ENCODE measurements at places on chromosomes 5 and 9.

- no peak for DNase-seq
Observed at GRCh38 chr5:26691486-26691885, 346.9 kb downstream of the CDH9 start.

- no peak for DNase-seq
Observed at GRCh38 chr9:110447476-110447875, 109.8 kb upstream of the TXNDC8 start.

- no peak for DNase-seq
Observed at GRCh38 chr9:111915425-111915758, 18.8 kb downstream of the UGCG start.

DNA sequence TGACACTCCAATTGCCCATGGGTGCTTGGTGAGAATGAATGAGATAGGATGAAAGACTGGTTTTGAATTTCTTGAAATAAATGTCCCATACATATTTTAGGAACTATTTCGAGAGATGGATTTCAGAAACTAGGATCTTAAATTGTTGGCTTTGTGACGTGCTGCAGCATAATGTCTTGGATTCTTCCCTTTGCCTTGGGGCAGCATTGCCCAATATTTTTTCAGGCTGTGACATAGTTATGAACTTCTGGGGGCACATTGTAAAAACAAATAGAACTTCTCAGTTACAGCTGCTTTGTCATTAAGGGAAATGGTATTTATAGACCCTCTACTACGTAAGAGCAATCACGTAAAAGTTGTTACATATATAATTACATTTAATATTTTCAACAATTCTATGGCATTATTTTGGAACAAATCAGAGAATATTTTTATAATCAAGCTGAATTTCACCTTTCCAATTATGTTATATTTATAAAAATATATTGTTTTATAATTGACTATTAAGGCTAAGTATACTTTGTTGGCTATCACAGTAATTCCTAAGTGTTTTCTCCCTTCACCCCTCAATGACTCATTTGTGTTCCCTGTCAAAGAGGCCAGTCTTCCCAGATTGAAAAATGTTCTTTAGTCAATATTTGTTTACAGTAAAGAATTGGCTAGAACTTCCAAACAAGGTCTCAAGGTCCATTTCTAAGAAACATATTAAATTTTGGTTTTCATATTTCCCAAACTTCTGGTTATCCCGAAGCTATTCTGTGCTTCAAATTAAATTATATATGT, 1388.3 kb upstream of the ACO1 start:
- no peak for DNase-seq

DNA sequence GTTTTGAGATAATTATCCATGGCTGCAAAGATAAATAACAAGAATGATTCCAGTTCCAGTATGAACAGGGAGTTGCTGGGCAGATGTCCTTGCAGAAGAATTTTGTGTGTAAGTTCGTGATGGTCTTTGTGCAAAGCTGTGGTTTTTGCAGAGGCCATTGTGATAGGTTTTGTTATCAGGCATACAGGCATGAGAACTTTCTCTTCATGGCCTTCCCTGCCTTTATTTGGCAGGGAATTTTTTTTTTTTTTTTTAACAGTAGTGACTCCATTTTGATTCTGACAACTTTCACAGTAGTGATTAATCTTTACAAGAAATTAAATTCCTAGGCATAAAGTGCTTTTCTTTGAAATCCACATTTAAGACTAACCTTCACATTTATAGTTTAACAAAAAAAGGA, 1999.5 kb upstream of the CDH6 start:
- no peak for DNase-seq

DNA sequence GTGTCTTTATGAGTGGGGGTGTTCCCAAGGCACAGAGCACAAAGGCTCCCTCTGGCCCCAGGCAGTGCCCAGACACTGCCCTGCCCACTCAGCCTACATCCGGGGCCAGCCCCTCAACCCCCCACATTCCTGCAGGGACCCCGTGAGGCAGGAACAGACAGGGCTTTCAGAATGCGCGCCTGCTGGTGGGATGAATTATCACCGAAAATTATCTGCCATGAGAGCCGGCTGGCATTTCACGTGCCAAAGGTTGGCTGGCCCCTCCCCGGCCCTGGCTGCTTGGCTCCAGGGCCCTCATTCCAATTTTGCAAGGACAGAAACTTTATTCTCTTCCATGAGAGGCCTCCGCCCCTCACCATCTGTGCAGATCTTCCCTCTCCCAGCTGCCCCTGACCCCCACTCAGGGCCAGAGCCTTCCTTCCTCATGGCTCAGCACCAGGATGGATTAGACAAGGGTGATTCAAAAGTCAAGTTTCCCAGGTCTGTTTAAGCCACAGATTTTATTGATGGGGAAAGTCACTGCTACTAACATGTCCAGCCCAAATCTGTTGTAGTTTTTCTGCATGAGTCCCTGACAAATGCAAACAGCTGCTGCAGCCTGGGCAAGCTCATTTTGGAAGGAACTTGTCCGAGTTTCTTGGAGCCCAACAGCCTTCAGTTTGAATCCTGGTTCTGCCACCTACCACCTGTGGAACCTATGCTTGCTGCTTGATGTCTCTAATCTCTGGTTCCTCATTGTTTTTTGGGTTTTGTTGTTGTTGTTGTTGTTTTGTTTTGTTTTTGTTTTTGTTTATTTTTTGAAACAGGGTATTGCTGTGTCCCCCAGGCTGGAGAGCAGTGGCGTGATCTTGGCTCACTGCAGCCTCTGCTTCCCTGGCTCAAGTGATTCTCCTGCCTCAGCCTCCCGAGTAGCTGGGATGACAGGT, 32.3 kb upstream of the WDR38 start:
- DNase-seq, result no peak

DNA sequence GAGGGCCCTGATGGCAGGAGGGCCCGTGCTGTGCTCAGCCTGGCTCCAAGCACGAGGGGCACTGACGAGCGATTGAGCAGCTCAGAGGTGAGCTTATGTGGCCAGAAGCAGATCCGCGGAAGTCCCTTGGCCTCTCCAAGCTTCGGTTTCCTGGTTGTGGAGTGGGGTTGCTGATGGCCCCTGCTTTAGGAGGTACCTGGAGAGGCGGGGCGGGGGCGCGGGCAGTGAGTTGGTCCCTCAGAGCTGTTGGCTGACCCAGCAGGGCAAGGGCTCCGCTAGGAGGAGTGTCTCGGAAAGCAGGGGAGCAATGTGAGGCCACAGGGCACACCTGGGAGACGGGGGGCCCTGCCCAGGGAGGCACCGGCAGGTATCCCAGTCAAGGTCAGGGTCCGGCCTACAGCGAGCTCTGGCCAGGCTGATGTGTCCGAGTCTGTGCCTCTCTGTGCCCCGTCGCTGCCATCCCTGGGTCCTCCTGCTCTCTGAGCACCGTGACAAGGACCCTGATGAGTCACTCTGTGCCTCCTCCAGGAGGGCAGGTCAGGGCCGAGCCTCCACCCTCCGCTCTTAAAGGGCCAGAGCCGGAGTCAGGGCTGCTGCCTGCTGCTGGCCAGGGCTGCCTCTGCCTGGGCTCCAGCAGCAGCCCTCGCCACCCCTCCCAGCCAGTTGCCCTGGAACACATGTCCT, 14.8 kb downstream of the NCS1 start:
- no peak for DNase-seq

DNA sequence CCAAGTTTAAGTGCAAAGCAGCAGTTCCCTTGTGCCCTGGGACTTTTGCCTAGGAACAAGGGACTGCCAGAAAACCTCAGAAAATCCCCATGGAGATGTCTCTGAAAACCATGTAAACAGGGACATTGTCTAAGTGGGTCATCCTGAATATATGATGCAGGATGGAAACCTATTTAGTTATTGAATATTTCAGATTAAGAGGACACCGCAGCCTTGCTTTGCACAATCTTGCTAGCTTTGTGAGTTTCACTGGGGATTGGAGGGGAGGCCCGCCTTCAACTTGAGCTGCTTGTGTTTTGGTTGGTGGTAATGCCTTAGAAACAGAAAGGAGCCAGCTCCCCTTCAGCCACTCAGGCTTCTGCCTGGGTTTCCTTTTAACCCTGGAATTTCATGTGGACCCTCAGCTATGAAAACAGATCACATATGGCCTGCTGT, 112.8 kb downstream of the C9orf152 start:
- DNase-seq, result no peak

- DNase-seq, result no peak
Observed at GRCh38 chr5:43619380-43619779, 16.4 kb downstream of the NNT start.

DNA sequence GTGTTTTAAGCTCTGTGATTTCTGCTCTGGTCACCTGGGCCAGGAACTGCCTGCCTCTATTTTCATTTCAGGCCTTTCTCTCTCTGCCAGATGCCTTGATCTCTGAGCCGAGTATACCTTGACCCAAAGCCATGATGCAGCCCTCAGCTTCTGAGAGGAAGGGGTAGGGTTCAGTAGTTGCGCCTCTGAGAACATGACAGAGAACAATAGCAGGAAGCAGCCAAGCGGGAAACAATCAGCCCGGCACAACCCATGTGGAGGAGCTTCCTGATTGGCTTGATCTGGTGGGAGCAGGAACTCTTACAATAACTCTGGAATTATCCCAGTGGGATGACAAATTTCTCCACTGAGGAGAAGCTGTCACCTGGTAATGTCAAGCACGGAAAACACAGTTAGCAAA, 127.4 kb downstream of the PALM2AKAP2 start:
- no peak for DNase-seq

DNA sequence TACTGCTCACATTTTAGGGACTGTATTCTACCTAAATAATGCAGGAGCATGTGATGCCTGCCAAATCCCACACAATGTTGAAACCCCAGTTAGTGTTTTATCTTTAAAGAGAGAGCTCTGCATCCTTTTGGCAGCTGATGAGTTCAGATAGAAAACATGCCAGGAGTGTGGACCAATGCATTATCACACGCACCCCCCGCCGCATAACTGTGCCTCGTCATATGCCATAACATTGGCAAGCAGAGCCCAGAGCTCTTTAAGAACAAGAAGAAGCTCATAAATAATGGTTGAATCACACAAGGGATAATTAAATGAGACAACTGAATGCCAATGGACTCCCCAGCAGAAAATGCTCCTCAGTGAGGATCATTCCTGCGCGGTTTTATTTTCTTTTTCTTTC, 52.8 kb upstream of the RORB start:
- DNase-seq, result no peak

DNA sequence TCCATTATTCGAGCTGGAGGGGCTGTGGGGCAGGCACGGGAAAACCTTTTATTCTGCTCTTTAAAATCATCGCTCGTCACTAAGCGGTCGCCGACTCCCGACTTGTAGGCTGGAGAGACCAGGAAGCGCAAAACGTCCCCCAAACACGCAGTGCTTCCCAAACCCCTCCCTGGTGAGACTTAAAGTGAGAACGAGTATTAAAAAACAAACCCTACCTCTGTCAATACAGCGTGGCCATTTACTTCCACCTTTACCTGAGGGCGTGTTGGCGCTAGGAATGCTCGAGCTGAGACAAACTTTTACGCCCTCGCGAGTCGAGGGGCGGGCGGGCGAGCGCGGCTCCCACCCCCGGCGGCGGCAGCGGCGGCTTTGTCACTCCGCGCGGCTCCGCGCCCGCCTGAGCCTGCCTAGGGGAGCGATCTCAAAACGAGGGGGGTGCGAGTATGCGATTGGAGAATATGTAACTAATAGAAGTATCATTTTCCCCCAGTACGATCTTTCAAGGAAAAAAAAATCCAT, at the start of gene NR2F1-AS1:
Gene NR2F1-AS1 (minus strand): TSS at position 293 of the 519 bp plus-strand sequence.
- DNase-seq, result no peak

GRCh38 chr9:92094655-92095054, 20.6 kb downstream of the SPTLC1 start:
- DNase-seq, result peak; percentile 33

GRCh38 chr5:150278046-150278730, 11.4 kb downstream of the CAMK2A start:
- DNase-seq, result no peak

GRCh38 chr5:57582578-57583070, 100.0 kb upstream of the ACTBL2 start:
- DNase-seq, result no peak

DNA sequence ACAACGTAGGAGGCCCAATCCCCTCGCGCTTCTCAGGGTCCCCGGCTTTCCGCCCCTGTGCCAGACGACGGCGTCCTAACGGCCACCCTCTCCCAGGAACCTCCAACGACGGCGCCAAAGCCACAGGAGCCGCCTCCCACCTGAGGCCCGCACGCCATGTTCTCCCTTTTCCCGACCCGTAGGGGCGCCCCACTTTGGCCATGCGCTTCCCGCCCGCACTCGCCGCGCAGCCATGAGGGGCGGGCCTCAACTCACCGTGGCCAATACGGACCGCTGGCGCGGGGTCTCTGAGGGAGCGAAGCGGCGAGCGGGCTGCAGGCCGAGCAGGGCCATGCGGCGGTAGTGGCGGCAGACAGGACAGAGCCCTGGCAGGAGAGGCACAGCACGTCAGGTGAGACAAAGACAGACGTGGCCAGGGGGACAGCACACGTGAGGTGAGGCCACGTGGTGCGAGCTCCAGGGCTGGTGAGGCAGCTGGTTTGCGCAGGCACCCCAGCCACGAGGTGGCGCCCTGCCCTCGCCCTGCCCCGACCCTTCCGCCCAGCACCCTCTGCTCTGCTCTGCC, 1005.5 kb upstream of the PTPRD start:
- no peak for DNase-seq

DNA sequence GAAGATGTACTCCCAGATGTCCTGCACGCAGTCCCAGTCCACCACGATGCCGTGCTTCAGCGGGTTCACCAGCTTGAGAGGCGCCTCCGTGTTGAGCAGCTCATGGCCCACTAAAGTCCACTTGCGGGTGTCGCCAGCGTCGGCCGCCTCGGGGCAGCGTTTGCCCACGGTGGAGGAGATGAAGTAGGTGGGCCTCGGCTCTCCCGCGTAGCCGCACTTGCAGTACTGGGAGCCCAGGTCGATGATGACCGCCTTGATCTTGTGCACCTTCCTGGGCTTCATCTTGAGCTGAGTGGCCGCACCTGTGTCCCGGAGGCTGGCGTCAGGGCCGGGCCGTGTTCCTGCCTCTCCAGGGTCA, 278 bp downstream of the ACTL7B start:
- DNase-seq, result no peak

DNA sequence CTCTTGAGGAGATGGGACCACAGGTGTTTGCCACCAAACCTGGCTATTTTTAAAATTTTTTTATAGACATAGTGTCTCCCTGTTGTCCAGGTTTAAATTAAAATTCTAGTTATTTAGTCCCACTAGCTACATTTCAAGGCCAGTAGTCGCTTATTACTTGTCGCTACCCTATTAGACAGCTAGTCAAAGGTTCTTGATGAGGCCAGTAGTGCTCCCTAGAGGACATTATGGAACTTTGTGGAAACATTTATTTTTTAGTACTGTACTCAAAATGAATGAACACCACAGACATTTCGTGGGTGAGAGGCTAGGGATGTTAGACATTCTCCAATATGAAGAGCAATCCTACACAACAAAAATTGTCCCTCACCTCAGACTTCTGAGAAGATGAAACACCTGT, 14.4 kb upstream of the GRXCR2 start:
- DNase-seq, result no peak

DNA sequence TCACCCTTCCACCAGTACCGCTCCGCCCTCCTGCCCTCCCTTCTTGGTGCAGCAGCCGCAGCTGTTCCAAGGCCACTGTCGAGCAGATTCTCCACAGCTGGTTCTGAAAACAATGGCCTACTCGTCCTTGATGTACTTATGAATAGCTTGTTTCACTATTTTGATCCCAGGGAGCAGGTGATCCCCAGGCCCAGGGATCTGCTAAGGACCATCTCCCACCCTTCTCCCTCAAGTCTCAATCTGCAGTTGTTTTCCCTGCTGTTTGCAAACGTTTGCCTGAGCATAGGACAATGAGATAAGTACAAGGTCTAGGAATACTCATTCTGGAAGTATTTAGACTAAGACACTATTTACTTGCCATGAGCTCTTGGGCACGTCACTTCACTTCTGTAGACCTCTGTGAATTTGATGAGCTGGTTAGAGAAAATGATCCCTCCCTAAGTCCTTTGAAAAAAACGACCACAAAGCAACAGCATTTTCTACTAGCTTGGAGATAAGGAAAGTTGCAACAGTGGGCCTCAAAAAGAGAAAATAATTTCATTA, 1.8 kb downstream of the LURAP1L start:
- no peak for DNase-seq
